D341Med (cell line): ENCODE measurements at places on chromosomes 12 and 14.

- no peak for DNase-seq
Measured at GRCh38 chr14:81172353-81172752, 48.4 kb downstream of the GTF2A1 start.

DNA sequence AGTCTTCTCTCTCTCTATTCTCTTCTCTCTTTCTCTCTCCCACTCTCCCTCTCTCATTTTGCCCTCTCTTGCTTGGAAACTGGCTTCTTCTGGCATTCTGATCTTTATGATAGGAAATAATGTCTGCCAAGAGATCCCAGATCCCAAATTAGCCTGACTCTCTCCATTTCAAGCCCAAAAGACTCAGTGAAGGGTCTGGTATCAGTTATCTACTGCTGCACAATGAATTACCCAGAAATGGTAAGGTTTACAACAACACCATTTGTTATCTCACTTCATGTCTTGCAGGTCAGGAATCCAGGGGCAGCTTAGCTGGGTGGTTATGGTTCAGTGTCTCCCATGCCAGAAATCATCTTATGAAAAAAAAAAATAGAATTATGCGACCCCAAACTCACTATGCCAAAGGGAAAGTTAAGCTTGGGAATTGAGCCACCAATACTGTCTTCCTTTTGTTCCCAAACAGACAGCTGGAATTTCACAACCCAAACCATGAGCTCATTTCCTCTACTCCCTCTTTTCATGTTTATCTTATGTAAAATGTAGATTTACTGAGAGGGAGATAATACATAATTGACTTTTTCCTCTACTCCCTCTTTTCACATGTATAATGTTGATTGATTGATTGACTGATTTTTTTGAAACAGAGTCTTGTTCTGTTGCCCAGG, 67.8 kb upstream of the FICD start:
- no peak for DNase-seq

- peak; percentile 71 for DNase-seq
Measured at GRCh38 chr12:68746572-68747180, 700 bp downstream of the SLC35E3 start.

DNA sequence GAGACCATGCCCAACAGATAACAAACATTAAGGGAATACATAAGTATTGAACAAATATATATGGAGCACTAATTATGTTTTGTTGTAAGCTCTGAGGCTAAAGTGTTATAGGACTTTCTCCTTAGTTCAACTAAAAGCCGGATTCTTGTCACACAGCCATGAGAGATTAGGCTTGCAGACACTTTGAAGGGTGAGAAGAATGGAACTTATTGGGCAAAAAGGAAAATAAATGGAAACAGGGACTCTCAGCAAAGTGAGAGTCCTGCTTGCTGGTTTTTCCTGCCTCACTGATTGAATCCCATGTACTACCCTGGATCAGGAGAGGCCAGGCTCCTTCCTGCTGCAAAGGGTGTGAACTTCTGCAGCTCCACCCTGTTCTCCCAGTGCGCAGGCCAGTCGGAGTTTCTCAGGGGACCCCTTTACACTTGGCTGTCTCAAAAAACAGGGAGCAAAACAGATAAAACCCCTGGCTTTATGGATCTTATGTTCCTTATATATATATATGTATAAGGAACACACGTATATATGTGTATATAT, 77.1 kb upstream of the FUT8 start:
- no peak for DNase-seq

DNA sequence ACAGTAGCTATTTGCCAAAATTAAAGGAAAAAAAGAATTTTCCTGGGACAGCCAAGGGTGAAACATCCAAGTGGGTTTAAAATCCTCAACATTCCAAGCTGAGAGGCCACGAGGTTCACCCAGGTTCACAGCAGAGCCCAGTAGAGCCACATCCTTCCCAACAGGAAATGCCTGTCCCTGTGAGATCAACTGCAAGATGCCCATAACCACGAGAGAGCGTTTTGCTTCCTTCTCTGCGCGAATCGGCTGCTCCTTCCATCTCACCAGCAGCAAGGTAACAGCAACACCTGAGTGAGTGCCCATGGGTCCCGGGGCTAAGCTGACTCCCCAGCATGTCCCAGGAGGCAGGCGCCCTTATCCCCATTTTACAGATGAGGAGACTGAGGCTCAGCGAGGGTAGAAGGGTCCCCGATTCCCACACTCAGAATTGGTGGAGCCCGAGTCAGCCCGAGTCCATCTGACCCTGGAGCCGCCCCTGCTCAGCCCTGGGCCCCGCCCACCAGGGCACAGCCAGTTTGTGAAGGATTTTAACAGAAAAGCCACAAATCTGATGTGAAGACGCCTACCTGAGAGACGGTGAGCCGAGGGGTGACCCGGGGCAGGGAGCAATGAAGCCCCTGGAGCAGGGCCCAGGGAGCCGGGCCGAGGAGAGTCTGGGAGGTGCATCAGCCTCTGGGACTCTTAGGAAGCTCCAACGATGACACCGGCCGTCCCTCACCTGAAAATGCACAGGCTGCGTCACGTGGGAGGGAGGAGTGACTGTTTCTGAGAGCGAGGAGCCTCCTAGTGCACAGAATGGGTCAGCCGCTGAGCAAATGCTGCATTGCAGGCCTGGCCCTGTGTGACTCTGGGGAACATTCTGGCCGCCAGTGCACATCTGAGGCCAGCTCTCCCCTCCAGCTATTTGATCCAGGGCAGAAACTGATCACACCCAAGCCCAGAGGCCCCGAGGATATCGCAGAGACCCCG, 236.9 kb upstream of the SFSWAP start:
- DNase-seq, result no peak

DNA sequence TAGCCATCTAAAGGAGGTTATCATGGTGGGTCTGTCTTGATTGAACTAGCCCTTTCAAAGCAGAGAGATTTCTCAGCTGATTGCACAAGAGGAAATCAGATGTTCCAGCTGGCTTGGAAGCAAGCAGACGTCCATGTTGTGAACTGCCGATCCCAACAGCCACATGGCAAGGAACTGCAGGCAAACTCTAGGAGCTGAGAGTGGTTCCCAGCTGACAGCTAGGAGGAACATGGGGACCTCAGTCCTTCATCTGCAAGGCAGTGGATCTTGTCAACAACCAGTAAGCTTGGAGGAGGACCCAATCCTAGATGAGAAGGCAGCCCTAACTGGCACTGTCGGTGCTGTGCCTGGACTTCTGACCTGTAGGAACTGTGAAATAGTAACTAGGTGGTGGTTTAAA, 7.7 kb downstream of the ACVR1B start:
- no peak for DNase-seq

- no peak for DNase-seq
Measured at GRCh38 chr12:40171066-40171465, 53.7 kb upstream of the LRRK2 start.

GRCh38 chr14:49582113-49582977, 3.8 kb downstream of the RPS29 start:
- no peak for DNase-seq

DNA sequence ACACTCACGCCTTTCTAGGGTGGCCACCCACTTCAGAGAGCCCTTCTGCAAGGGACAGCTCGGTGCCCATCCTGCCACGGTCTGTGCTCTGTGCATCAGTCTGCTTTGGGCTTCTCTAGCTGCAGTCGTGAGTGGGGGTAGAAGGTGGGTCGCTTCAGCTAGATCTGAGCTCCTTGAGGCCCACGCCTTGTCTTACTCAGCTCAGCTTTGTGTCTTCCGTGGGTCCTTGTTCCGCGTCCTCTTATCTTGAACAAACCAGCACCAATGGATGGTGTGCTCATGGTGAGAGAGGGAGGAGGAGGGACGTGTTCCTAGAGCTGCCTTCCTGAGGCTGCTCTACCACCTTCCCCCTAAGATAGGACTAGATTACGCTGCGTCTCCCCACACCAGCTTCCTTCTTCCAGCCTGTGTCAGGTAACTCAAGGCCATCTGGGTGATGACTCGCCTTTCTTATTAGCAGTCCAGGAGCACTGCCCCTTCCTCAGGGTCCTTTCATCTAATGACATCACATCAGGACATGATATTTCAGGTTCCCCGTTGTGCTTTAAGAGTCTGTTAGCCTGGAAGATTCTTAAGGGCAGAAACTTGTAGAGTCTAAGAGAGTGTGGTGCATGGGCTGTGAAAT, 118.8 kb downstream of the TSPAN9 start:
- DNase-seq, result no peak

DNA sequence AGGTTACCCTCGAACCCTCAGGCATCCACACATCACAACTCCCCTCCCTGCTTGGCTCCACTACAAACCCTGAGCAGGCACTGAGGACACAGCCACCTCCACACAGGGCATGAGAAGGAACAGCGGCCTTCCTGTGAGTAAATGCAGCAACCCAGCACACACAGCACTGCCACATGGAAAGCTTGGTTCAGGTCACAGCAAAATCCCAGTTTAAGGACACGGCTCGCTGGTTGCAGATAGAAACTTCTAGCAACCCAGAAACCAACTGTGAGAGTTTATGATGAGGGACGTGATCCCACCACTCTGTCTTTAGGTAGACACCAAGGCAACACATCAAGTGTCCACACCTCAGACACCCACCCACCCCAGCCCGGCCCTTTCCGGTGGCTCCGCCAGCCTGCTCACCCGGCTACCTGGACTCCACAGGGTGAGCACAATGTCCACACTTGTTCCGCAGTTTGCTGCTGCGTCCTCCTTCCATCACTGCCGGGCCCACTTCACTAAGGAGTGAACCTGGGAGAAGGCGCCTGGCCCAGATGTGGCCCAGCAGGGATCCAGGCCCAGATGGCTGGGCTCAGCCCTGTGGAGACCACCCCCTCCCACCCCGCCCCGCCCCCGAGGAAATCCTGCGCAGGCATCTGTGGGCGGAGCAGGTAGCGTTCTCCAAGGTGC, 13.2 kb downstream of the CDCA4 start:
- DNase-seq, result peak; percentile 12

- DNase-seq, result no peak
Measured at GRCh38 chr14:78092040-78092439, 78.1 kb upstream of the NRXN3 start.

GRCh38 chr14:93591506-93591905, 160.8 kb downstream of the UNC79 start:
- no peak for DNase-seq

DNA sequence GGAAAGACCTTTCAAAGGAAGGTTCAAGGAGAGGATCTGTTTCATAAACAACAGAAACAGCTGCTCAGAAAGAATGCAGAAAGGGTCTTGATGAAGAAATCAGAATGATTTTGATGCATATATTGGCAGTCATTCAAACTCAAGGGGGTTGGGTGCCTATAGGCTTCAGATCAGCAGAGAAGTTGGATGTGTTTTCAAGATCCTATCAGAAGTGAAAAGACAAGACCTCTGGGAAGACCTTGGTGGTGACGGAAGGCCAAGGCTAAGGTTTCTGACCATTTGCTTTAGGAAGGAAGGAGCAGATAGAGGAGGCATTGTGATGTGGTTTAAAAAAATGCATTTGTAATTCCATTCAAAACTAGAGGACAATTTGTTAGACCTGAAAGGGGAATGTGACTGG, 15.2 kb upstream of the PTPRB start:
- DNase-seq, result no peak

- DNase-seq, result no peak
Measured at GRCh38 chr14:74035556-74035955, 16.4 kb downstream of the BBOF1 start.
